ENCODE measurements at places on chromosomes 6 and 20.

- DNase-seq, result no peak
Measured at GRCh38 chr20:9689041-9689440, 149.8 kb downstream of the PAK5 start.

DNA sequence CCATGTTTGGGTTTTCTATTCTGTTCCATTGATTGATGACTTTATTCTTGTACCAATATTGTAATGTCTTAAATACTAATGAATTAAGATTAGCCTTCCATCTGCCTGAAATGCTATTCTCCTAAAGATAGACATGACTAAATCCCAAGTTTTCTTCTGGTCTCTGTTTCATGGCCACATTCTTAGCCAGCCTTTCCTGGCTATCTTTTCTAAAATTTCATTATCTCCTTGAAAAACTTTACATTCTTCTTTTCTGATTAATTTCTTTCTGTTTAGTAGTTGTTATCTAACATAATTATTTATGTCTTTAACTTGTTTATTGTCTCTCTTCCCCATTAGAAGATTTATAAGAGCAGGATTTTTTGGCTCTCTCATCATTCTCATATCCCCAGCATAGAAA, 4.4 kb upstream of the PRIM2 start:
- no peak for DNase-seq

- no peak for DNase-seq
Measured at GRCh38 chr20:31919410-31920155, 32.3 kb downstream of the PDRG1 start.

- DNase-seq, result no peak
Measured at GRCh38 chr6:147341486-147341885, 137.3 kb downstream of the STXBP5 start.

GRCh38 chr6:170314983-170315382, 8.4 kb downstream of the FAM120B start:
- DNase-seq, result no peak

- DNase-seq, result no peak
Measured at GRCh38 chr6:139325125-139325524, 33.3 kb upstream of the TXLNB start.

- DNase-seq, result peak; percentile 41
Measured at GRCh38 chr6:146974351-146974750, 229.9 kb upstream of the STXBP5 start.

- no peak for DNase-seq
Measured at GRCh38 chr6:21270636-21271201, 322.8 kb upstream of the SOX4 start.

- DNase-seq, result peak; percentile 22
Measured at GRCh38 chr6:147322299-147323162, 118.3 kb downstream of the STXBP5 start.

DNA sequence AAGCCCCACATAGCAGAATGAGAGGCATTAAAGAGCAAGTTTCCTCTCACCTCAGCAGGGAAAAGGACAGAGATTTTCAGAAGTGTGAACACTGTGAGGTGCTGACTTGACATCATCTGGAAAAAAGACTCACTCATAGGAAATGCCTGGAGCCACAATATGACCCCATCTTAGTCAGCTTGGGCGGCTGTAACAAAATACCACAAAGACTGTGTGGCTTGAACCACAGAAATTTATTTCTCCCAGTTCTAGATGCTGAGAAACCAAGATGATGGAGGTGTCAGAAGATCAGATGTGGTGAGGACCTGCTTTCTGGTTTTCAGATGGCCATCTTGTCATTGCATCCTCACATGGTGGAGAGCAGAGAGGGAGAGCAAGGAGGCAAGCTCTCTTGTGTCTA, 253.1 kb downstream of the ADGB start:
- no peak for DNase-seq

DNA sequence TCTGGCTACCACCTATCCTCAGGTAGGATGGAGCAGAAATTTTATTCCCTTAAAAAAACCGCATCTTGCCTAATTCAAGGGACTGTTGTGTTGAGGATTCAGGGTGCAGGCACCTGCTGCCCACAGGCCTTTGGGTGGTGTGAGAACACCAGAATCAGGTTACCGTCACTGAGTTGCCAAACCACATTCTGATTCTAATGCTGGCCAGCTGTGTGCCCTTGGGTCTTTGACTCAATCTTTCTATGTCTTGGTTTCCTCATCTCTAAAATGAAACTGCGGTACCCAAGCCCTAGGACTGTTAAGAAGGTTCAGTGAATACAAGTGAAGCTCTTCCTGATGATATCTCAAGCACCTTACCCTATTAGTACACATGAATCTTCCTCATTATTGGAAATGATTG, 827.3 kb downstream of the DHX35 start:
- no peak for DNase-seq

DNA sequence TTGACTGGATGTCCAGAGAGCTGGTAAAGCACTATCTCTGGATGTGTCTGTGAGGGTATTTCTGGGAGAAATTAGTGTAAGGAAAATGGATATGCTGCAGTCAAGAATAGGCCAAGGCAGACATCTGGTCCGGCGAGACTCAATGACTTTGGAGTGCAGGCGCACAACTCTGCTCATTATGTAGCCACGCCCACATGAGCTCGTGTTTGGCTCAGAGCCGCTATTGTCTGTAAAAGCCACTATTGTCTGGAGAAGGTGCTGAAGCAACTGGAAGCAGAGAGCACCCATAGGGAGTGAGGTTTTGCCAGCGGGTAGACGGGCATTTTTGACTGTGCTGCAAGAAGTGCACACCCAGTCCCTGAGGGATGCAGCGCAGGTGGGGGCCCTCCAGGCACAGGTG, 305.0 kb upstream of the POU3F2 start:
- DNase-seq, result no peak

GRCh38 chr6:160949531-160949930, 42.0 kb upstream of the MAP3K4 start:
- no peak for DNase-seq

DNA sequence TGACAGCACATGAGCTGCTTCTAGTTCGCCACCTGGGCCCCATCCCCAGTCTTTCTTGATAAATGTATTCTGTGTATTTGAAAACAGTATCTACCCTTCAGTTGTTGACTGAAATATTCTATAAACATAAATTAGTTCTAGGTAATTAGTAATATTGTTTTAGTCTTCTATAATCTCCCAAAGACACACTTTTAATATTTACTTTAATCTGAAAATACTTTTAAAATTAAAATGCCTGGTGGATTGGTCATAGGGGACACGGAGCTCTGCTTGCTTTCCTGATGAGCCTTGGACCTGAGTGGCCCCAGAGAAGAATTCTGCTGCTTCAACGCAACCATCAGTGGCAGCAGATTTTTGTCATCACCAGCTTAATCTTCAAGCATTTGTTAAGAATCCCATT, 234.5 kb downstream of the THBS2 start:
- no peak for DNase-seq

DNA sequence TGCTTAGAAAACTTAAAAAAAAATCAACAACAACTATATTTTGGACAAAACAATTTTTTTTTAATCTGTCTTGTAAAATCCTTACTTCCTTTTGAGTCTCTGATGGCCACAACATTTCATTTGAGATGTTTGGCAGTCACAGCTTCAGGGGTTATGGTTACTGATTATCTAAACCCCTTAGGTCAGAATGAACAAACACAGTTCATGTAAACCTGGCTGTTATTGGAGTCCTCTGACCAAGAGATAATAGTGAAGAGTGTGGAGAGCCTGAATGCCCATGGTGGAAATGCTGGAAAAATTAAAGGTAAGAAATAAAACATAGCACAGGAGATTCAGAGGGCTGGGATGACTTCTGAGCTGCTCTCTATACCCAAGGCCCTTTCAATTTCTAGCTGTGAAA, 38.2 kb downstream of the TMX4 start:
- DNase-seq, result no peak

DNA sequence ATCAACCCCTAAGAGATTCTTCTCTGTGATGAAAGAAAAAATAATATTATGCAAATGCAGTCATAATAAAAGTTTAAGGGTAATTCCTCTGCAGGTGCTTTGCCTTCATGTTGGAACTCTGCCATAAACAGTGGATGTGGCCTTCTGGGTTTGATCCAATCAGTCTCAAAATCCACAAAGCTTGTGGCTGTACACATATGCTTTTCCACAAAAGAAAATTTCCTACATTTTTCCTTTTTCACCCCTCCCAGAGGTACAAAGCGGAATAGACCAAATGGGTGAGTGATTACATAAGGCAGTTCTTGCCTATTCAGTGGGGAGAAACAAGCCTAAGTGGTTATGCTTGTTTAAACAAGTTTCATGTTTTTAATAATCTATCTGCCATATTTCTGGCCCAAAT, 16.7 kb downstream of the CALHM5 start:
- DNase-seq, result no peak

DNA sequence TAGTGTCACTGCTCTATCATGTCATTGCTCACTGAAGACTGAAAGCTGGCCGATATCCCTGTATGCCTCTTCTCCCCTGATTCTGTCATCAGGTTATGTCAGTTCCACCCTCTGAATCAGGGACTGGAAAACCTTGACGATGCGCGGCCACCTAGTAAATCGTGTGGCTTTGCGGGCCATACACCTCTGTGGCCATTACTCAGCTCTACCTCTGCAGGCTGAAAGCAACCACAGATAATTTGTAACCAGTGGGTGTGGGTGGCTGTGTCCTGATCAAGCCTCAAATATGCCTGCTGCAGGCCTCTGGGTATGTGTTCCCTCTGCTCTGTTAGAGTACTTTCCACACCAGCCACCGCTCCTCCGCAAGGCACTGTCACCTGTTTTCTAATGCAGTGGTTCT, 105.2 kb downstream of the GMPR start:
- DNase-seq, result no peak

DNA sequence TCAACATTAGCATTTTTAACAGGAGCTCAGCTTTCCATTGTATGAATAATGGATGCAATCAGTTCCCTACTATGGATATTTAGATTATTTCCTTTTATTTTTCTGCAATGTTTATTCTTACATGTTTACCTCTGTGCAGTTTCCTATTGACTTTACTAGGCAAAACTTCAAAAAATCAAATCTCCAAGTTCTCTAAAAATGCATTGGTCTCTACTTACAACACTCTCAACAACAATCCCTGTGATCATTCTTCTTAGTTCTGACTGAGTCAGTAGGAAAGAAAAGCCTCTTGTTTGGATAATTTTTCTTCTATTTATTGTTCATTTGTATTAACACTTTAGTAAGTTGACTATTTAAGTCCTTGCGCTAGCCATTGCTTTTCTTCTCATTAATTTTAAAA, 126.1 kb downstream of the KIF13A start:
- no peak for DNase-seq

DNA sequence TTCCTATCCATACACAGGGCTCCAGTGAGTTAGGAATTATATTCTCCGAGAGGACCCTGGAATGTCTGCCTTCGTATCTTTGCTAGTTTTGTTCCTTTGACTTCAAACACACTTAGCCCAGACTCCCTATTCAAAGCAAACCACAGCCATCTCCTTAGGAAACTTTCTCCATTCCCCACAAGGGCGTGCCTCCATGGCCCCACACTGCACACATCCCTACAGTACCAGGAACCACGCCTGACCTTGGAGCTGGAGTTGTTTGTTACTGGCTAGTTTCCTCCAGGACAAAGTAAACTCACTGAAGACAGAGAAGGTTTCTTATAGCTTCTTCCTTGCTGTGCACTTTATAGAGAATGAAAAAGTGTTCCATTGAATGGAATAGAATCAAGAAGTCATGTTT, 412.8 kb upstream of the AGPAT4 start:
- no peak for DNase-seq

DNA sequence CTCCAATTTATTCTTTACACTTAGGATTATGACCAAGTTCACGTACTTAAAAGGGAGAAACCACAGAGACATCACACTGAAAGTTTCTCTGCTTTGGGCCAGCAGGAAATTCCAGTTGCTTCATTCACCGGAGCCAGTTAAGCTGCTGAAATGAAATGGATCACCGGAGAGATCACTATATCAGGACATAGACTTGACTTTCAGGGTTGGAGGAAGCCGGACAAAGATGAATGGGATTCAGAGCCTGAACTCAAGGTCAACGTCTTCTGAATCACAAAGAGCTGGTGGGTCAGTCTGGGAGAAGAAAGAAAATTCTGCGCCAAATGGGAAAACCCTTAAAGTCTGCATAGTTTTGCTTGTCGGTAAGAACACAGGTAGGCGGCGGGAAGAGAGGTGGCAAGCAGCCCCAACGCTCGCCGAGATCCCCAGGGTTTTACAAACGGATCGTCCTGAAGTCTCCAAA, 81.9 kb upstream of the CCDC28A start:
- peak; percentile 51 for DNase-seq

- no peak for DNase-seq
Measured at GRCh38 chr6:166588691-166589336, 2.3 kb upstream of the RAMACL start.

- peak; percentile 10 for DNase-seq
Measured at GRCh38 chr20:7180256-7181045, 413.0 kb downstream of the BMP2 start.

GRCh38 chr6:99589290-99589672, 17.4 kb upstream of the PRDM13 start:
- DNase-seq, result no peak

GRCh38 chr6:124783344-124783743, 178.9 kb upstream of the RNF217 start:
- no peak for DNase-seq

DNA sequence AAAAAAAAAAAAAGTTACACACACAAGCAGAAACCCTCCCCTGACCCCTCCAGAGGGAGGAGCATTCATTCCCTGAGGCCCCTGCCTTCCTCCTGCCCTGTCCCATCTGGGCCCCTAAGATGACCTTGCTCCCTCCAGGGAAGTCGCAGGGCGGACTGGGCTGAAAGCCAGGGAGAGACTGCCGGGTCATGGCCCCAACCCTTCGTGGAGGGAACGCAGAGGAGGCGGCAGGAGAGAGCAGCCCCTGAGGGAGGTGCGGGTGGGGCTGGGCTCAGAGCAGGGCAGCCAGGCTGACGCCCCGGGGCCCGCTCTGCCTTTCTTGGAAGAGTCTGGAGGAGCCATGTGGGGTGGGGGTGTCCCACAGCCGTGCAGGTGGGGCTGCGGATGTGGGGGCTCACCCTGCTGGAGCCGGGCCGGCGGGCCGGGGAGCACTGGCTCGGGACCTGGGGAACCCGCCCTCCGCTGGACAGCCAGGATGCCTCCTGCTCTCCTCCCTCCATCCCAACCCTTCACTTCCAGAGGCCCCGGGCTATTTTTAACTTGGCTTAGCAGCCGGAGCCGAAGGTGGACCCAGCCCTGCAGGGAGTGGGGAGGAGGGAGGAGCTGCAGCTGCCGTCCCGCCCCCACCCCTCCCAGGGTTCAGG, 15.0 kb upstream of the ABHD16B start:
- DNase-seq, result no peak

GRCh38 chr6:132491303-132491702, 21.6 kb downstream of the STX7 start:
- DNase-seq, result no peak

DNA sequence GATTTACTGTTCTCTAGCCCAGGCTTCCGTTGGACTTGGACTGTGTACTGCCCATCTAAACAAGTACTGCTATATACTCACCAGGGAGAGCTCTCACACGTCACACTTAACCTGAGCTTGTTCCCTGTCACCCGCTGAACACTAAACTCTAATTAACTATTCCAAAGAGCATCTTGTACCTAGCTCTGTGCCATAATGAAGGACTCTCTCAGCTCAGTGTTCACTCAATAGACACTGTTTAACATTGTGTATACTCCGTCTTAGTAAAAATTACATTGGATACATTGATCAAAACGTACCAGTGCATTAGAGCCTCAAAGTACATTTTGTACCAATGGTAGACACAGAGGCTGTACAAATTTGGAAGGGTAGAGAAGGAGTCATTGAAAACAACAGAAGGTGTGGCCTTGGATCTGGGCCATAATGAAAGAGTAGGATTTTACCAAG, 55.4 kb upstream of the EPHA7 start:
- no peak for DNase-seq

- no peak for DNase-seq
Measured at GRCh38 chr20:10790013-10790412, 116.2 kb upstream of the JAG1 start.

- DNase-seq, result no peak
Measured at GRCh38 chr6:113871975-113872374, 14.8 kb downstream of the MARCKS start.

All from fibroblast of the conjunctiva (primary cell).